Body of pancreas (tissue), 4 donors: ENCODE measurements at places on chromosomes 13 and 19. TPM values are rescaled to one million over a fixed set of nuclear protein-coding genes. Genes with fewer than 3 reads are reported as not detected.

DNA sequence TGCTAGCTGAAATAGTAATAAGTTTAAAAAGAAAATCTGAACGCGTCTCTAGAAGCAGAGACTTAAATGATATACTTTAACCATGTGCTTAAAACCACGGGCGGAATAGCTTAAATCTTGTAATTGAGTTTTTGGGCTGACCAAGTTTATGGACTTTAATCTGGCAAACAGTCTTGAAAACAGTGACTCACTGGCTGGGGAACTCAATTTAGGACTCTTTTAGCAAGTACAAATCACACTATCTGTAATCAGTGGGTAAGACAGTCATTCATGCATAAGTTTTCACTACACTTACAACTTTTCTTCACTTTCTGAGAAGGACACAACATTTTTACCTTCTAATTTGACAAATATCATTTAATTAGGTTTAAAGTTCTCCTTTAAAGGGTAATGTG lies 26.8 kb downstream of the ZNF627 start:
- DNase-seq = no peak
- H3K27ac ChIP-seq = no peak overlapping the region
- no peak overlapping the region for H3K4me3 ChIP-seq
- H3K36me3 ChIP-seq = no peaks in the 10 kb centered on the region
- peaks cover 19% of the 10 kb centered on the region for H3K4me1 ChIP-seq

DNA sequence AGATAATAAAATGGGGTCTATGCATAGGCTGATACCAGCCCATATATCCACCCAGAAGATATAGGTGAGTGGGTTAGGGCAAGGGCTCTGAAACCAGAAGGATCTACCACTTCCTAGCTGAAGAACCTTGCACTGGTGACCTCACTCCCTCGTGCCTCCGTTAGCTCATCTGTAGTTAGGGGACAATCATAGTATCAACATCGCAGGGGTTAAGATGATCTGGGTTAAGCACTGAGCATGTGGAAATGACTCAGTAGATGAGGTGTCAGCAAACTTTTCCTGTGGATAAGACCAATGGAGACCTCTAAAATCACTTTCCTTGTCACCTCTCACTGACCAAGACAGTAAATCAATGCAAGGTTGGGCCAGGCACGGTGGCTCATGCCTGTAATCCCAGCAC lies 30.5 kb downstream of the TNFSF14 start:
- no peak overlapping the region for H3K27ac ChIP-seq
- no peaks in the 10 kb centered on the region for H3K36me3 ChIP-seq
- H3K4me1 ChIP-seq = no peaks in the 10 kb centered on the region
- no peaks in the 10 kb centered on the region for H3K27me3 ChIP-seq

The CERS1 gene
- 0.26 TPM for total RNA-seq

DNA sequence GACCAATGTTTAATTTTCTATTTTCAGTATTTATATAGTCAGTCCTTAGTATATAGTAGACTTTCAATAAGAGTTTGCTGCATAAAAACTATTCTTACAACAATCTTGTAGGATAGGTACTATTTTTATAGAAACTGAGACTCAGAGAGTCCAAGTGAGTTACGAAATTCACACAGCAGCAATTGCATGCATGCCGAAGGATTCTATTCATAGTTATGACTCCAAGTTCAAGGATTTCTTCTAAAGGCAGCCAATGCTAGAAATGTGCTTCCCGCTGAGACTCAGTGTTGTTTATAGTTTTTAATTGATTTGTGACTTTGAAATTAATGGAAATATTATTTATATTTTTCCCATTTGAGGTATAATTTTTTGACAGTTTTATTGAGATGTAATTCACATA lies 62.7 kb upstream of the CSNK1A1L start:
- H3K27me3 ChIP-seq = no peaks in the 10 kb centered on the region
- H3K27ac ChIP-seq = no peak overlapping the region
- H3K36me3 ChIP-seq = no peaks in the 10 kb centered on the region
- H3K4me1 ChIP-seq = no peaks in the 10 kb centered on the region

The ALDH16A1 gene
- 38.9 TPM for total RNA-seq

The DUXA gene
- total RNA-seq = not detected

DNA sequence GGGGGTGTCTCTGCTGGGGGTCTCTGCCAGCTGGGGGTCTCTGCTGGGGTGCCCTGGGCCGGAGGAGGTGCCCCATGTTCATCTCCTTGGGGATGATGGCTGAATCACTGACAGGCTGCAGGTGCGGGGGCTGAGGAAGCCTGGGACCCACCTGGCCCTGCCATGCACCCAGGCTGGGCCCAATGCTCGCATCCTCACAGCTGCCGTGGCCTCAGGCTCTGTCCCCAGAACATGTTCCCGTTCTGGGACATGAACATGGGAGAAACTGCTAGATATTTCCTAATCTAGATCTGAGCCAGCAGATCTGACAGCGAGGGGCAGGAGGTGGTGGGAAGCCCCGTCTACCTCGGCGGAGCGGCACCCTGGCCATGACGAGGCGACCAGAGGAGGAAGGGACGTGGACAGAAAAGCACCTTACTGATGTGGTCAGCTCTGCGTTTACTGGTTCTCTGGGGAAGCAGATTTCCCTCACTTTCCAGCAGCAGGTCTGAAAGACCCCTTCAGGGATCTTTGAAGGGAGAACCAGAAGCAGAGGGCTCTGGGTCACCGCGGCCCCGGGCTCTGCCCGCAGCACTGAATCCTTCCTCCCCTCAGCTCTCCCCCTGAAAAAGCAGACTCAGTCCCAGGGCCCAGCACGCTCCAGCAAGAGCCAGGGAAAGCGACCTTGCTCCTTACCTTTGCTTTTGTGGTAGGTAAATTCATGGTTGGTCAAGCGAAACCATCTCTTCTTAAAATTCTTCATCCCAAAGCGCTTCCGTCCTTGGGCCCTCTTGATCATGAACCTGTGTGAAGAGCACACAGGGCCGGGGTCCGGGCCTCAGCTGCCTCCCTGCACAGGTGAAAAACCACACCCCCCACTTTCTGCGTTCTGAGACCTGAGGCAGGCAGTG lies 26.5 kb upstream of the C13orf46 start:
- H3K27me3 ChIP-seq = no peaks in the 10 kb centered on the region
- H3K4me1 ChIP-seq = no peaks in the 10 kb centered on the region
- DNase-seq = no peak
- H3K27ac ChIP-seq = no peak overlapping the region
- no peaks in the 10 kb centered on the region for H3K36me3 ChIP-seq
- H3K4me3 ChIP-seq = no peak overlapping the region

GRCh38 chr13:44278166-44278565 lies 95.5 kb upstream of the SERP2 start:
- H3K4me1 ChIP-seq = peaks cover 14% of the 10 kb centered on the region
- H3K27ac ChIP-seq = no peak overlapping the region
- no peak for DNase-seq
- H3K27me3 ChIP-seq = no peaks in the 10 kb centered on the region

The SIGLECL1 gene
- not detected for total RNA-seq
